Daoy (cell line): ENCODE measurements at places on chromosomes 3 and 15.

DNA sequence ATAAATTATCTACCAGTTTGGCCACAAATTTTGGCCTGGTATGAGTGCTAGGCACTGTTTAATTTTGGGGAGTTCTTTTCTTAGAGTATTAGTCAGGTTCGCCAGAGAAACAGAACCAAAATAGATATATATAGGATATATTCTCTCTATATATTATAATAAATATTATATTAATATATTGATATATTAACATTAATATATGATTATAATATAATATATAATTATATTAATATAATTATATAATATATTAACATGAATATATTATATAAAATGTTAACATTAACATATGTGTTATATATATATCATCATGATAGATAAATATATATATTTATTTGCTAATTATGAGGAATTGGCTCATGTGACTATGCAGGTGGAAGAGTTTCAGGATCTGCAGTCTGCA, 137.8 kb upstream of the CHRNA7 start:
- DNase-seq = no peak

DNA sequence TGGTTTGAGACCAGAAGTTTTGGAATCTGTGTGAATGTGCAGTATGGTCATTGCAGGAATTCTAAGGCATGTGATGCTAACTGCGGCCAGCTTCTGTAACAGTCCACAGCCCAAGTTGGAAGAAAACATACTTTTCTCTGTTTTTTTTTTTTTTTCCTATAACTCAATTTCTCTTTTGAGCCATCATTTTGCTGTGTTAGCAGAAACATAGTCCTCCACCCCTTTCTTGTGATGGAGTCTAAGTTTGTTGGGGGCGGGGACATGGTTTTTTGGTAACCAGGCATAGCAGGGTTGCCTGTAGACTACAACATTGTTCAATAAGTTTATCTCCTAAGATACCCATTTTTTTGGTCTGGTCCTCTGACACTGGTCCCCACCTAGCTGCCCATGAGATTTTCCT, 223.2 kb upstream of the ONECUT1 start:
- DNase-seq = no peak

- DNase-seq = no peak
These were observed 5.5 kb upstream of the TEX55 start for GRCh38 chr3:119140466-119140865.

GRCh38 chr3:169641167-169641566, 22.3 kb downstream of the MECOM start:
- DNase-seq = no peak

- no peak for DNase-seq
These were observed 80.1 kb downstream of the BTD start for GRCh38 chr3:15681668-15682067.

DNA sequence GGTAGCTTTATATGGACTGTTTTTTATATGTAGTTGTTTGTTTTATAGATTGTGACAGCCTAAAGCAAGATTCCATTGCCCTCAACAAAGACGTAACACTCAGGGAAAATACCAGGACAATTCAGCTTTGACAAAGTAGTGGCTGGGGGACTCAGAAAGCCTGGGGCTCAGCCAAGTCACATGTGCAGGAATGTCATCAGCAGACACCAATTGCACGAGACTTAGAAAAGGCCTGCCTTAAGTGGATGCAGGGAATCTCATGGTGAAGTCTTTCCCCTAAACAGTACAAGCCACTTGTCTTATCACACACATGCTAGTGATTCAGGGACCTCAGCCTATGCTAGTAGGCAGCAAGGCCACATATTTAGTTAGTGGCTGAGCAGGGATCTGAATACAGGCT, 381.8 kb upstream of the THBS1 start:
- peak; percentile 49 for DNase-seq
